AG09309 (cell line): ENCODE measurements at places on chromosomes 4 and X.

DNA sequence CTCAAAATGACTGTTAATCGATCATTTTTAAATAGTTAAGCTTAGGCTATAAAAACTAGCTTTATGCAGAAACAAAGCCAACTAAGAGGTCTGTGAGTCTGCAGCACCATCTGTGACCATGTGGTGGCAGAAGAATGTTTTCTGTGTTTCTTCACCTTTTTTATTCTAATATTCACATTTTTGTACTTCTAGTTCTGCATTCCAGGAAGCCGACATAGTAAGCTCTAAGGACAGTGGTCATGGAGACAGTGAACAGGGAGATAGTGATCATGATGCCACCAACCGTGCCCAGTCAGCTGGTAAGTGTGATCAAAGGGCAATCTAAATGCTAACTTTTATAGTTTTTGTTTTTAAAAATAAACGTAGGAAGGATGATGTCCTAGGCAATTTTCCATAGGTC lies 5.6 kb downstream of the PCDH10 start:
- DNase-seq, result no peak

DNA sequence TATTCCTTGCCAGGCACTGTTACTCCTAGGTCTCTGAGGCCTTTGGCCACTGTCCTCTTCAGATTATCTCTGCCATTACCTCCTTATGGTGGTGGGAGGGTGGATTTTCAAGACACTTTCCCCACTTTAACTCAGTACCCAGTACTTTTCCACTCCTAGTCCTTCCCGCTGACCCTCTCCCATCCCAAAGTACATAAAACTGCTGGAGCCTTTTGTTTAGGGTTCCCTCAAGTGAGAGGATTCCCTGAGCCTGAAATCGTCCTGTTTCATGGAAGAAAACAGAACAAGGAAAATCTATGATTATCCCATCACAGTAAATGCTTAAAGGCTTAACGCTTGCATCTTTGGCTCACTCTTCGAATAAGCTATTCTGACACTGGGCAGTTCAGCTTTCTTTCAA lies 1742.5 kb upstream of the ADGRL3 start:
- DNase-seq, result no peak

DNA sequence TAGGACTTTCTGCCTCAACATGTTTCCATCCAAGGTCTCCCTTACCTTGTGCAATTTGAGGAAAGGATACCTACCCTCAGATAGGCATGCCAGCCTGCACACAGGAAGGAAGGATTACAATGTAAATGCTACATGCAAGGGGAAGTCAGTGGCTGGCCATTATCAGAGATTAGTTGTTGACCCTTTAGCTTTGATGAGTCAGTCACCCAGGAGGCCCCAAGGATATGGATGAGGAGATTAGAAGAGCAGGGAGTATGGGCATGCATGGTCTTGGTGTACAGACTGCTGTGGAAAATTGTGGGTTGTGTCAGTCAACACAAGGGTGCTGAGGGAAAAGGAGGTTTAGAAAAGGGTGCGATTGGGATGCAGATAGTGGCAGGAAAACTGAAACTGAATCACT lies 92.0 kb downstream of the GUCY2F start:
- DNase-seq, result no peak

- no peak for DNase-seq
These were observed 67.6 kb upstream of the FREM3 start for GRCh38 chr4:143768007-143768591.

- no peak for DNase-seq
These were observed 43.9 kb downstream of the RAB40A start for GRCh38 chrX:103475381-103475780.

GRCh38 chrX:70916754-70917153 lies 8.2 kb upstream of the TEX11 start:
- no peak for DNase-seq

DNA sequence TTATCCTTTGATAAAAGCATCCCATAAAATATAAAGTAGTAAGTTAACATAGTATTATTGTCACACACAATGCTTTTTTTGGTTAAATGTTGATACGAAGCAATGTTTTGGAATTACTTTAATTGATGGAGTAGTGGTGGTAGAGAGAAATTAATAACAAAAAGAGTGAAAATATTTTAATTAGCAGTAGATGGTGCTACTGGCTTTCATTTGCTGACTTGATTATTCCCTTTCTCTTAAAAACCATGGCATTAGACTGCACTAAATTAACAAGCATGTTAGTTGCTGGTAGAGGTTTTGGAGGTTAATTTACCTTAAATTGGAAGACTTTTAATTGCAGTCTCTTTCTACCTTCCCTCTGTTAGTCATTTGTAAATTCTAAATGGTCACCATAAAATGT lies 8.9 kb upstream of the DCK start:
- no peak for DNase-seq

- DNase-seq, result no peak
These were observed 30.2 kb downstream of the SORCS2 start for GRCh38 chr4:7222521-7222920.

GRCh38 chrX:52995987-52996331 lies 37.6 kb upstream of the FAM156A start:
- no peak for DNase-seq

DNA sequence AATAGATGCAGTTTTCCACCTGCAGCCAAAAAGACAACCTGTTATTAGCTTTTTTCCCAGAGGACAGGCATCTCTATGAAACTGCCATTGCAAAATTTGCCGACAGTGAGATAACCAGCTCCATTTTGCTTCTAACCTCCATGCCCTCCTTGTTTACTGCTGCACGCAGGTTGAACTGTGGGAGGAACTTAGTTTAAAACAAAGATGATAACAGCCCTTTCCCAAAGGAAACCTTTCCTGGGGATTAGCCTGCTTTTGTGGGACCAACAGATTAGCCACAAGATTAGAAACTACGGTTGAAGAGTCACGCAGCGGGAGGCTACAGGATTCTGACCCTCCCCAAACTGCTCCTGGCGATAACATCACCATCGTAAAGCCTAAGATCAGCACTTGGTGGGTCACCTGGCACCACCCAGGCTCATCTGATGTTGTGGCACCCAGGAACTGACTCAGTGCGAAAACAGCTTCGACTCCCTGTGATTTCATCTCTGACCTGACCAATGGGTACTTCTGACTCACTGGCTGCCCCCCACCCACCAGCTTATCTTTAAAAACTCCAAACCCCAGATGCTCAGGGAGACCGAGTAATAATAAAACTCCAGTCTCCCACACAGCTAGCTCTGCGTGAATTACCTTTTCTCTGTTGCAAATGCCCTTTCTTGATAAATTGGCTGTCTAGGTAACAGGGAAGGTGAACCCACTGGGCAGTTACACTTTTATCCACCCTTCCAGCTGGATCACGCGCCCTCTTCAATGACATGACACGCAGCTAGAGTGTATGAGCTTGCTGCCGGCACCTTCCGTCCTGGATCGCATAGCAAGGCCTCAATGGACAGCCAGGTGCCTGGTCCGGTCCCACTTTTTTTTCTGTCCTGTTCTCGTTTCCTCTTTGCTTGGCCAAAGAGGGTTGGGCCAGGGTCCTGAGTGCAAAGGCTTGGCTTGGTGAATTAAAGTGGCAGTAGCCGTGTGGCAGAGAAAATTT lies 27.2 kb downstream of the NOP14 start:
- DNase-seq, result no peak

DNA sequence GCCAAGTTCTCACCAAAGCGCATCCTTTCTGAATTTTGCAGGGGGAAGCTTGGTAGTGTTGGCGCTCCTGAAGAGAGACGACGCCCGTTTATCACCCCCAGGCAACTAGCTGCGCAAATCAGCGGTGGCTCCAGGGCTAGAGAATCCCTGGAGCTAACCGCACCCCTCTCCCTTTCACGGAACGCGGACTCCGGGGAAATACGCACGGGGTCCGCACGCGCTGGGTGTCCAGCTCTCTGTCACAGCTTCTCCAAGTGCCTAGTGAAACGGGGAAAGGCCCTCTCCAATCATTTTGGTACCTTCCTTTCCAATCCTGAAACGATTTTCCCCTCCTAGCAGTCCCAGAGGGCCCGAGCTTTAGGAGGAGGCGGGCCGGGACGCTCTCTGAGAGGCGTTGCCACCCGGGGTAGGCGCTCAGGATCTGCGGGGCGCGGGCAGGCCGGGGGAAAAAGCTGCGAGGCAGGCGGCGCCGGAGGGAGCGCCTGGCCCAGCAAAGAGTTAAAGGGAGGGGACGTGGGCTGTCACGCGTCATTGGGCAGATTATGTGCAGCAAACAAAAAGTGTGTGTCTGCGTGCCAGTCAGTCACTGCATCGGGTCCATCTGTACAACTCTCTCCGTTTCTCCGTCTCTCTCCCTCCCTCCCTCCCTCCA lies at the start of gene PRDM8:
Gene PRDM8 (plus strand): TSS at position 582 of the 652 bp plus-strand sequence. CDS start 2,578 bp downstream, outside the sequence.
- DNase-seq, result no peak

DNA sequence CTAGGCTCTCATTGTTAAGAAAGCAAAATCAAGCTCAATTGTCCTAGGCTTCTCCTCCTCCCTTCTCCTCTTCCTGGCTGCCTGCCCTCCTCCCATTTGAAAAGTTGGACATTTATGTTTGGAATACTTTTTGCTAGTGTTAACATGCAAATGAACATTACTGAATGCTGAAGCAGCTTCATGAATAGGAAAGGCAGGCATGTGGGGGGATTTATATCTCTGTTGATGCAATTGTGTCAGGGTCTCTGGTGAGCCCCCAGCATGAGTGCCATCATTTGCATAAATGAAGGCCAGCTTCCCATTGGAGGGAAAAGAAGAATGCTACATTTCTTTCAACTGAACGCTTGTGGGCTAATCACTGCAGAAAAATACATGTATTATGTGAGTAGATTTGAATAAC lies 160.1 kb upstream of the NDST3 start:
- DNase-seq, result no peak

- no peak for DNase-seq
These were observed 81.7 kb downstream of the RELL1 start for GRCh38 chr4:37604461-37604860.

GRCh38 chr4:40621592-40622512 lies 7.8 kb downstream of the RBM47 start:
- DNase-seq, result peak; percentile 97

DNA sequence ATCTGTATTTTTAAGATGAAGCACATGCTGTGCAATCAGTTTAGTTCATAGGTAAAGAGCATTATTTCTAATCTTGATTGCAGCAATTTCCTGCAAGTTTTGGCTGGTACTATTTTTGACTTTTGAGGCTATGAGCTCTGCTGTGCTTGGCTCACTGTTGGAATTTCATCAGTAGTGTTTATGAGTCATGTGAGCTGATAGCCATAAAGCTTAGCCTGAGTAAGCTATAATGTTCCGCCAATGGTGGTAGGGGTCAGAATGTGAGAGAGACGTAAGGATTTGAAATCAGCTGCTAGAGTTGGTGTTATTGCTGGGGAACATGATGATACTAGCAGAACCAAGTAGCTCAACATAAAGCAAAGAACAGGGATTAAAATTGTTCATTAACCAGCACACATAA lies 590.9 kb upstream of the GNPDA2 start:
- no peak for DNase-seq

DNA sequence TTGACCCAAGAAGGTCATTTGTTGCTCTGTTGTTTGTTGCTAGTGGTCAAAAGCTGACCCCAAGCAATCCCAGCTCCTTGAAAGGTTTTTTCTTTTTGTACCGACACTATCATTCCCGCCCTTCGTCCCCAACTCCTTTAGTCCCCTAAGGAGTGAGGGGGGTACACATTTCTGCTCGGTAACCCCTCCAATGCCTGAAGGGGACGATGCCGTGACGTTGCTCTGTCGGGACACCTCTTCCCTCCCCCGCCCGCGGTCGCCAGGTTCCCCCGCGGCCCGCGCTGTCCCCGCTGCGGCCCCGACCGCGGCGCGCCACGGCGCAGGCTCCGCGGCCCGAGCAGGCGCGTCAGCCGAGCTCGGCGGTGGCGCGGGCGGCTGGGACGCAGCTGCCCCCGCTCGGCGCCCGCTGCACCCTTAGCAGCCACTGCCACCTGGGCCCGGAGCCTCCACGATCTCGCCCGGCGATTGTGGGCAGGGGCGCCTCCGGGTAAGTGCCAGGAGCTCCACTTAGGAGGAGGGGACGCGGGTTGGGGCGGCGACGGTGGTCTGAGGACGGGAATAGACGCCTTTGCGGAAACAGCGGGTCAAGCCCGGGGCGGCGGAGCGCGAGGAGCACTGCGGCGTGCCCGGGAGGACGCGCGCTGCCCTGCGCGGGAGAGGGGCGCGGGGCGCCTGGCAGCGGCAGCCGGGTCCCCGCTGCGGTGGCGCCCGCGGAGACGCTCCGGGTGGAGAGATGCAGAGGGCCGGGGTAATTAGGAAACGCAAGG lies at the start of gene GLRB:
Gene GLRB (plus strand): TSS at position 340 of the 767 bp plus-strand sequence. CDS start 1,875 bp downstream, outside the sequence.
- no peak for DNase-seq

- DNase-seq, result no peak
These were observed 582.3 kb downstream of the KCNIP4 start for GRCh38 chr4:21366312-21366711.

DNA sequence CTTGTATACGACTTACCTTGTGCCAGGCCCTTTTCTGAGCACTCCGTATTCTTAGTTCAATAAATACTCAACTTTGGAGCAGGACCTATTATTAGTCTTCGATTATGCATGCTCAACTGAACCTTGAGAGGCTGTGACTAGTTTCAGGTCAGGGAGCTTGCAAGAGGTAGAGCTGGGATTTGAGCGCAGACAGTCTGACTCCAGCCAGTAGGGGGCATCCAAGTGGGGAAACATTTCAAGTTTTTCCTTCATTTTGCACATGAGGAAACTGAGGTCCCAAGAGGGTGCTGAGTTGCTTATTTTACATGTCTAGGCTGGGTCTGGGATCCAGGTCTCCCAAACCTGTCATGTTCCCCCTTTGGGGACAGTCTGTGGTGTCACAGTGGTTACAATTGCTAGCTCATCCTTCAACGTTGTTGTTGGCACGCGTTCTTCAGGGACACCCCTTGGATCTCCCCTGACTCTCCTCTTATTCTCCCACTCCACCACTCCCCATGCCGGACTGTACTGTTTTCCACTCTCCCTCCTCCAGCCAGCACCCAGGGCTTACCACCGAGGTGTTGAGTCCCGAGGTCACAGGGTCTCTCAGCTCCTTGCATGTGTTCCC lies 6.7 kb upstream of the PRICKLE3 start:
- no peak for DNase-seq

DNA sequence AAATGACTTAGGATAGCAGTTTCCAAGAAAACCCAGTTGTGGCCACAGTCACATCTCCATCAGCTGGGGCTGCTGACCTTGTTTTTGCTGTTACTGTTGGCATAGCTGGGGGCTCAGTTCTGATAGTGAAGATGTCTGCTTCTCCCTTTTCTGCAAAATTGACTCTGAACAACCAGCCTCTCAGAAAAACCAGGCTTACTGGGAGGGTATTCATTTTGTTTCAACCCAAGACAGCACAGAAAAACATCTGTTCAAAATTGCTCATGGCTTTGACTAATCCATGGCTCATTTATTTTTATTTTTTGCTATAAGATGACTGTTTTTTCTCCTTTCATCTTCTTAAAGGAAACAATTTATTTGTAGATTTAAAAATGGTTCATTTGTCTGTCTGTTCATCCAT lies 53.1 kb downstream of the RASL11B start:
- no peak for DNase-seq

- no peak for DNase-seq
These were observed 26.2 kb upstream of the USP46 start for GRCh38 chr4:52685316-52685715.

- DNase-seq, result no peak
These were observed 63.9 kb downstream of the TSC22D3 start for GRCh38 chrX:107711521-107712181.

DNA sequence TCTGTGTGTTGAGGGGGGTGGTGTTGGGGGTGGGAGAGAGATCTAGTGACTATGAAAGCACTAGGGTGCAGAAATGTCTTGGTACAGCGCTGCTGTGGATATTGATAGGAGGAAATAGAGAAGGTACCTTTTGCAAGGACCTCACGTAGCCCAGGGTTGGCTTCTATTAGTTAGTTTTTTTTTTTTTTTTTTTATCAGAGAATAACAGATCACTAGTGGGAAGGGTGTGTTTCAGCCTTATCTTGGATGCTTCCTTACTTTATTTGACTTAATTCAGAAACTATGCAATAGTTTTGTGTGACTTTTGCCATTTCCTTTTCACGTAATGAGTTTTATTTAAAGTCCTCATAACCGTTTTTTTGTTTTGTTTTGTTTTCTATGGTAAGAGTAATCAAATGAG lies 16.4 kb upstream of the PGRMC2 start:
- DNase-seq, result no peak
